Right cardiac atrium (tissue), 5 donors: ENCODE measurements at places on chromosomes 6 and 20. TPM values are rescaled to one million over a fixed set of nuclear protein-coding genes. Genes with fewer than 3 reads are reported as not detected.
A peak's percentile ranks its signal among the peaks of the same experiment; 100 is the strongest.

DNA sequence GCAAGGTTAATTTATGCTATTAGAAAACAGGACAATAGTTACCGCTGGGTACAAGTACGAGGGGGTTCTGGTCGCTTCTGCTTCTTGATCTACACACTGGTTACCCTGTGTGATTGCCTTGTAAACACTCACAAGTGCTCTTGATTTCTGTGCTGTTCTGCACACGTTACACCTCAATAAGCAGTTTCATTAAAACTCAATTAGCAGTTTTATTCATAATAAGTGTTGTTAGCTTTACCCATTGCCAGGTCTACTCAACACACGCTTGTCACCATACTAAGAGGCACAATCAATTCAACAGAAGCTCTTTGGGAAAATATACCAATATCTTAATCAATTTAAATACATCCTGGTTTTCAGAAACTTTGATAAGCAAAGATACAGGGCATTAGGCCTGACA is 20.4 kb downstream of the BMP7 start:
- no peak for DNase-seq

DNA sequence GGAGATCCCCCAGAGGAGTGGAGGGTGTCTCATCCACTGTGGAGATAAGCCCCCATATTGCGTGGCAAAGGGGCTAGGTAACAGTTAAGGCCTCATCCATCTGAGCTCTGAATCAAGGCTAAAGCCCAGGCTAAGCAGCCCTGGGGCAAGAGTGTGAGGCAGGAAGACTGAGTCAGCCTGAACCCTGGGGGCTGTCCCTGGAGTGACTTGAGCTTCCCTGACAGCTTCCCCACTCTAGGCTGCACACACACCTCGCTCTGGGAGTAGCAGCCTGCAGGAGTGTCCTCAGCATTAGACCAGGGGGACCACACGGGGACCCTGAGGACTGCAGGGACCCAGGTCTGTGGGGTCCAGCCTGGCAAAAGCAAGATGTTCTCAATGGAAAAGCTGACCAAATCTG is 27.9 kb downstream of the UBD start:
- DNase-seq: no peak

- DNase-seq: no peak
These were observed 109.3 kb downstream of the RNF144B start for GRCh38 chr6:18496462-18496861.

DNA sequence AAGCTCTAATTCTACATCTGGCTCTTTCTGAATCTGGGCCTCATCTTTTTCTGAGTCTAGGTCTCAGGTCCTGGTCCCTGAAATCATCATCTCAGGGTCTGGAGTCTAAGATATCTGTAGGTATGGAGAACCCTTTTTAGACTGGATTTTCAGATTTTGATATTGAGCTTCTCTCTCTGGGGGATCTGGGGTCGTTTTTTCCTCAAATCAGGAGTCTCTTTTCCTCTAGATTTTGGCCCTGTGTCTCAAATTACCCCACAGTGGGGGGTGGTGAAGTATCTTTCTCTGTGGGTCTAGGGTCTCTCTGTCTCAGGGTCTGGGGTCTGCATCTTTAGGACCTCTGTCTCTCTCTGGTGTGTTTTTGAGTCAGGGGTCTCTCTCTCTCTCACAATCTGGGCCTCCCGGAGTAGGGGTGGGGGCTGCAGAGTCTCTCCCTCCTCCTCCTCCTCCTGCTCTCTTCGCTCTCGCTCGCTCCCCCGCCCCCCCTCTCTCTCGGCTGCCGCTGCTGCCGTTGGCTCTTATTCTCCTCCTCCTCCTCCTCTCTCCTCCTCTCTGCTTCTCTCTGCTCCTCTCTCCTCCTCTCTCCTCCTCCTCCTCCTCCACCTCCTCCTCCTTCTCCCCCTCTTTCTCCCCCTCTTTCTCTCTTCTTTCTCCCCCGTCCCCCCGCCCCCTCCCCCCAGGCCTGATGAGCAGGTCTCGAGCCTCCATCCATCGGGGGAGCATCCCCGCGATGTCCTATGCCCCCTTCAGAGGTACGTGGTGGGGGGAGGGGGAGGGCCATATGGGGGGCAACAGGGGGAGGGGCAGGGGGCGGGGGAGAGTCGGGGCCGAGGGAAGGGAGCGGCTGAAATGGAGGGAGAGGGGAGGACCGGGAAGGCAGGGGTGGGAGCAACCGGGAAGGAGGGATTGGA is at the start of gene SYNGAP1:
Gene SYNGAP1 (plus strand): TSS at position 486 of the 911 bp plus-strand sequence. CDS start 200 bp downstream, at position 686.
- peak; percentile 90 for DNase-seq

- peak; percentile 89 for DNase-seq
These were observed 235.8 kb downstream of the NFATC2 start for GRCh38 chr20:51306521-51307358.

DNA sequence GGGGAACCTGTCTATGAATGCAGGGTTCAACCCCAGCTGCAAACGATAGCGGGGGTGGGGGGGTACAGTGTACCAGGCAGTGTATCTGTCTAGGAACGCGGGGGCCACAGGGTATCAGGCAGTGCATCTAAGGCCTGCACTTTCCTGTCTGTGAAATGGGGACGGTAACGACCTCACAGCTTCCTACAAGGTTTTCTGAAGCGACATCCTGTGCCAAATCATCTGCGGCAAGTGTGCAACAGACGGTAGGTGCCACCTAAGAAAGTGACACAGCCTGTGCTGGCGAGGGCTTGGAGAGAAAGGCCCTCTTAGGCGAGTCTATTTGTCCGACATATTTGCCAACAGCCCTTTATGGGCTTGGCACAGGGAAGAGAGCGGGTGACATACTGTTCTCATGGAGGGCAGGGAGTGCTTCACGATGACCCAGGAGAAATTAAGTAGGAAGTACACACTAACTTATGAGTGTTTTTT is 3.8 kb downstream of the DIDO1 start:
- no peak for DNase-seq

DNA sequence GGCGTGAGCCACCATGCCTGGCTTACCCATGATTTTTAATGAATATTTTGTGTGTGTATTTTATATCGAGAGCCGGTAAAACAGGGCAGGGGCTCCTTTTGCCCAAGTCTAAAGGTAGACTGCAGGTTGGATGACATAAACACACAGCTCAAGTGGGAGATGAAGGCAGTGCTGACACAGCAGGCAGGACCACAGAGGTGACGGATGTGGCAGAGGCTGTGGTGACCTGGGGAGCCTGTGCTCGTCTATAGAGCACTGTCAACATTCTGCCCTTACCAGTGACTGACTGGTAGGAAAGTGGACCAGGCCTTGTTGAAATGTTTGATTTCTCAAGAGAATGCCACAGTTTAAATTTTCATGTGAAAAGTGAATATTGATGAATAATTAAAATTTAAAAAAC is 137.5 kb downstream of the ZFP64 start:
- no peak for DNase-seq

DNA sequence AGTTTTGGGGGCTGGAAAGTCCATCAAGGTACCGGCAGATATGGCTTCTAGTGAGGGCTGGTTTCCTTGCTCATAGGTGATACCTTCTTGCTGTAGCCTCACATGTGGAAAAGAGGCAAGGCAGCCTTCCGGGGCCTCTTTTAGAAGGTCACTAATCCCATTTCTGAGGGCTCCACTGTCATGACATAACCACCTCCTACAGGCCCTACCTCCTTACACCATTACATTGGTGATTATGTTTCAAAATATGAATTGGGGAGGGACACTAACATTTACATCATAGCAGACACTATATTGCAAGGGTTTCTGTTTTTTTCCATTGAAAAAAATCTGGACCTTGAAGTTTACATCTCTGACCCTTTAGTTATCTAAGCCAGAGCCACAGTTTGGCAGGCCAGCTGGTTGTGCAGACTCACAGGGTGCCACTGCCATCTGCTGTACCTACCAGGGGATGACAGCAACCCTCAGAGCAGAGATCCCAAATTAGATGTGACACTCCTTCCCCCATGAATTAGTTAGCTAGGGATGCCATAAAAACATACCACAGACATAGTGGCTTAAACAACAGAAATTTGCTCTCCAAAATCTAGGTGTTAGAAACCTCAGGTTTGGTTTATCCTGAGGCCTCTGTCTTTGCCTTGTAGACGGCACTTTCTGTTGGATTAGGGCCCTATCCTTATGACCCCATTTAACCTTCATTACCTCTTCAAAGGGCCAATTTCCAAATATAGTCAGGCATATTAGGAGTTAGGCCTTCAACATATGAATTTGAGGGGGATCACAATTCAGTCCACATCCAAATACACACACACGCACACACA is 166.4 kb upstream of the RNF217 start:
- DNase-seq: no peak

DNA sequence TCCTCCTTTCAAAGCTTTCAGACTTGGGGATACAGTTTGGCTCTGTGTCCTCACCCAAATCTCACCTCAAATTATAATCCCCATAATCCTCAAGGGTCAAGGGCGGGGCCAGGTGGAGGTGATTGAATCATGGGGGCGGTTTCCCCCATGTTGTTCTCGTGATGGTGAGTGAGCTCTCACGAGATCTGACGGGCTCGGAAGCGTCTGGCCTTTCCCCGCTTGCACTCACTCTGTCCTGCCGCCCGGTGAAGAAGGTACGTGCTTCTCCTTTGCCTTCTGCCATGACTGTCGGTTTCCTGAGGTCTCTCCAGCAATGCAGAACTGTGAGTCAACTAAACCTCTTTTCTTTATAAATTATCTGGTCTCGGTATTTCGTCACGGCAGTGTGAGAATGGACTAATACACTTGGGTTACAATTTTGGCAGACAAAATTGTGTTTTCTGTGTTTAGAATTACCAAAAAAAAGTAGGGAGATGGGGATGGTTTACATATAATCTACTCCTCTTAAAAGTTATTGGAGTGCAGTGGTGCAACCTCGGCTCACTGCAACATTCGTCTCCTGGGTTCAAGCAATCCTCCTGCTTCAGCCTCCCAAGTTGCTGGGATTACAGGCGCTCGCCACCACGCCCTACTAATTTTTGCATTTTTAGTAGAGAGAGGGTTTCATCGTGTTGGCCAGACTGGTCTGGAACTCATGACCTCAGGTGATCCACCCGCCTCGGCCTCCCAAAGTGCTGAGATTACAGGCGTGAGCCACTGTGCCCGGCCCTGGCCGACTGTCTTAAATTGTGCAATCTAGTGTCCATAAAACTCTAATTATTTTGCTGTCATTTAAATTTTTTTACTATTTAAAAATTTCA is 33.6 kb upstream of the PXDC1 start:
- DNase-seq: no peak

- DNase-seq: no peak
These were observed 113.6 kb downstream of the TSHZ2 start for GRCh38 chr20:53085720-53086119.

DNA sequence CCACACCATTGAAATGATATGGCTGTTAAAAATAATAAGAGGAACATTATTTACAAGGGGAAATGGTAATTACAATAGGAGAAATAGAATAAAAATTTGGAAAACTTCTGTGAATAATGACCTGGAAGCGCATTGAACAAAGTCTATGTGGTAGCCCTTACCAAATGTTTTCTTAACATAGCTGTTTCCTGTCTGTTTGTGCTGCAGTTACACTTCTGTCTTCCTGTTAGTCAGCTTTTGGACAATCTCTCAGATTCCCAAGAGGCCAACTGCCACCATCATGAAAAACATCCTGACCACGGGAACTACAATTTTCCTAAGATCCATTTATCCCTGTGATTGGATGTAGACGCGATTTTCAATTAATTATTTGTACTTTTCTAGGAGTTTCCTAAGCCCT is 754.4 kb upstream of the MARCKS start:
- DNase-seq: no peak

The ZNF322 gene
- total RNA-seq: 17.8 TPM

The HLA-DMA gene
- 16.2 TPM for total RNA-seq

The TCF19 gene
- 5.5 TPM for total RNA-seq

The SERPINB1 gene
- 36.5 TPM for total RNA-seq

The ZC3H12D gene
- 0.48 TPM for total RNA-seq

The HTR1E gene
- total RNA-seq: not detected
